ENCODE measurements at places on chromosomes 2 and 18.

DNA sequence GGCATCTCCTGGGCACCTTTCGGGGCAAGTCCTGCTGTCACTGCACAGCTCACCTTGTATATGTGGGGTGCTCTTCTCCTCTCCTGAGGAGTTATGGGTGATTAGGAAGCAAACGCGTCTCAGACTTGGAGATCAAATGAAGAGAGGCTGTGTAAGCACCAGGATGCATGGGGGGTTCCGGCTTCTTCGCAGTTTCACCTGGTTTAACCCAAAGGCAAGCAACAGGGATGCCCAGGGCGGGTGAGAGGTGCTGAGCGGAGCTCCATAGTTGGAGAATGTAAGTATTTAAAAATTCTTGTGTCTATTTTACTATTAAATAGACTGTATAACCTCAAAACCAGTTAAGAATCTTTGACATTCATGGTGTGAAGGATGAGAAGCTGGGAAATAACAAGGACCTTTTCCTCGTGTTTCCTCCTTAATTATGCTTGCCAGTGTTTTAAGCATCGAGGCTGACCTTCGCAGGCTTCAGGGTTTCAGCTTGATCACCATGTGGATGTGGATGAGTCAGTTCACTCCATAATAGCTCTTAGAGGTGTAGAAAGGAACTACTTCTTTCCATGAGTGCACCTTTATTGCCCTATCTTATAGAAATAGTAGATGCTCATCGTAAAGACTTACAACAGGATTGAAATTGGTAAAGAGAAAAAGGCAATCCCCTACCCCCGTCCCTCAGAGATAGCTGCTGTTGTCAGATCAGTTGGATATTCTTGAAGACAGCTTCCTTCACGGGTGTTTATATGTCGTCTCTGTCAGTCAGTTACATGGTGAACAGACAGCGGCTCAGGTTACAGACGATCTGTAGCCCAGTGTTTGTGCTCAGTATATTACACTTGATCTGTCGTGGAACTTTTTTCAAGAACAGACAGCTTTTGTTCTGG is 201.1 kb downstream of the AGAP1 start:
- DNase-seq, result no peak

- no peak for DNase-seq
Measured at GRCh38 chr2:182444806-182445205, 18.0 kb upstream of the PDE1A start.

DNA sequence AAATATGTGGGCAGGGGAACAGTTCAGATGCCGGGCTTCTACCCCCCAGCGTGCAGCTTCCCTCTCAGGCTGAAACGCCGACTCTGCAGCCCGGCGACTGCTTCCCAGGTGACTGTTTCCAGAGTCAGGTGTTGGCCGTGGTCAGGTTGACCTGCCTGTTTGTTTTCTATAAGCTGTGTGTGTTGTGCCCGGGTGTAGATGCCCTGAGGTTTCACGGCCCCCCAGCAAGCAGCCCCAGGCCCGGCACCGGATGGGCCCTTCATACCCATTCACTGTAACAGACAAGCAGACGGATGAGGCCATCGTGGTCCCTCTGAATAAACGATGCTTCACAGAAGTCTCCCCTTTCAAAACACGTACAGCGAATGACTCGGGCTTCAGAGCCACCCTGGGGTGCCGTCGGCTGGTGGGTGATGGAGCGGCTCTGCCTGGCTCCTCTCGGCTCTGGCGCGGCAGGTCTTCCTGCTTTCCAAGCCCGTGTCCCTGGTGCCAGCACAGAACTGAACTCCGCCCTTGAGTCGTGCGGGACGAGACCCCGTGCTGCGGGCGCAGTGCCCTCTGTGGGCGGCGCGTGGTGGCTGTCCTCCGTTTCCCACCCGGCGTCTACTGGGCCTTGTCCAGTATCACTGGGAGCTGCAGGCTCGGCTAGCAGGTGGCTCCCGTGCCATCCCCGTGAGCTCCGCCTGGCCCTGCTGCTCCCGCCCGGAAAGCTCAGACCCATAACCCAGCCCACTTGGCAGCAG is 15.0 kb upstream of the KCNG2 start:
- DNase-seq, result no peak

DNA sequence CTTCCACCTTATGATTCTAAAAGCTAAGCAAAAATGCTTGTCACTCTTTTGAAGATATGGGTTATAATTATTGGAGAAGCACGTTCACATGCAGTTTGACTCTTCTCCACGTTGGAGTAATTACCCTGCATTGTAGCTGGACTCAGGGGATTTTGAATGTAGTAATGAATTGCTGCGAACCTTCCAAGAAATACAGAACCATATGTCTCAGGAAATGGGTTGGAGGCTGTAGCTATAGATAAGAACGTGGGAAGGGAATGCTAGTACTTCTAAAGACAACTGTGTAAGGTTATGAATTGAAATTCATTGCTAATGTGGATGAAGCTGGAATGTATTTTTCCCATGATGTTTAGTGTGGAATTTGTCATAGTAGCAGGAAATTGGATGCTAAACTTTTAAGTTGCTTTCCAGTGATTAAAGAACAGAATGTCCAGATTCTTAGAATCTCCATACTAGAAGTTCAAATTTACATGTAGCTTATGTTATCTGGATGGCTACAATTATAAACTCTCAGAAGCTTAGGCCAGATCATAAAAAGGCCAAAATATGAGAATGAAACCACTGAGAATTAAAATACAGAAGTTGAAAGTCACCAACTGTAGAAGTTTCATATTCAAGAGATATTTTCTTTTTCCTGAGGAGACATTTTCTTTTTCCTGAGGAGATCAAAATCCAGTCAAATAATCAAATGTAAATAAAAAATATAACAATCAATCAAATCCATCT is 27.3 kb upstream of the SPOPL start:
- DNase-seq, result no peak

GRCh38 chr2:234960175-234961088 is 8.6 kb downstream of the SH3BP4 start:
- DNase-seq, result no peak

DNA sequence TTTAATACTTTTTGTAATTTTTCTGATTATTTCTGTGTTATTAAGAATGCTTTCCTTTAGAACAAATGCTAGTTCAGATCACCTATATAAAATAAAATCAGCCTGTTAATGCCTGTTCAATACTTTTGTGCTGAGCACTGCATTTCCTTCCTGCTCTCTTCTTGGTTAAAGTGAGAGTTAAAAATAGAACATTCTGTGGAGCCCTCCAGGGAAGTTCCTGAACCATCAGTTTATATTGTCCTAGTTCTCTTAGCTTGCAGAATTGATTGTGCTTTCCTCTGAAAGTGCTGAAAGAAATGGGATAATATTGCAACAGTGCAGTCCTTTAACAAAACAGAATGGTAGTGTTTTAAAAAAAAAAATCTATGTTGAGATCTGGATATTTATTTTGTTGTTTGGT is 74.6 kb upstream of the UBXN4 start:
- DNase-seq, result no peak

- no peak for DNase-seq
Measured at GRCh38 chr2:238235331-238235732, 4.5 kb downstream of the HES6 start.

- no peak for DNase-seq
Measured at GRCh38 chr18:63907664-63908063, at the start of gene SERPINB10. SERPINB10 (plus strand) TSS chr18:63907958; CDS start chr18:63915511, 7,553 bp downstream.

GRCh38 chr2:62550461-62550860 is 44.5 kb upstream of the TMEM17 start:
- DNase-seq, result no peak

- DNase-seq, result no peak
Measured at GRCh38 chr2:216110620-216111019, 1.5 kb downstream of the XRCC5 start.

DNA sequence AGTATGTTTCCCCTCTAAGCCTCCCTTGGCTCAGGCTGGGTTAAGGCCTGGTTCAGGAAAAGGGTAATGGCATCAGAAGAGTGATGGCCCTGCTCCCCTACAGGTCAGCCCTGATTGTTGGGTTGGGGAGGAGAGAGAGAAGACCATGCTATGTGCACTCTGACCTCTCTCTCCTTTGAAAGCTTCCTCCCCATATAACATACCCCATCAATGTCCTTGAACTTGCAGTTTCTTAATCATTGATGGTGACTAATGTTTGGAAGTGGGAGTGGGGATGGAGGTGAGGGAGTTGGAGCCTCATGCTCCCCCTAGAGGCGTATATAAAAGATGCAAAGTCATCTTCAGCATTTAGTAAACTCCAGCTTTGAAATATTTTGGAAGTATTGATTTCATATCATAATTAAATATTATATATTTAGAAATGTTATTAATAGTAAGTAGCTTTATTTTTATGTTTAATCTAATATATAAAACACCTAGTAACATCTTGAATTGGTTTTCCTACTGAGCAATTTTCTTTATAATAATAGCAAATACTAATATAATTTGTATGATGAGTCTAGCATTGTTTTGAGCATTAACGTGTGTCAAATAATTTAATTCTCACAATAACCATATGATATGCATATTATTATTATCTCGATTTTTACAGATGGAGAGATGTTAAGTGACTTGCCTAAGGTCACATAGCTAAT is 8.8 kb downstream of the PLCL1 start:
- no peak for DNase-seq

- no peak for DNase-seq
Measured at GRCh38 chr2:168559187-168559586, 103.1 kb downstream of the CERS6 start.

DNA sequence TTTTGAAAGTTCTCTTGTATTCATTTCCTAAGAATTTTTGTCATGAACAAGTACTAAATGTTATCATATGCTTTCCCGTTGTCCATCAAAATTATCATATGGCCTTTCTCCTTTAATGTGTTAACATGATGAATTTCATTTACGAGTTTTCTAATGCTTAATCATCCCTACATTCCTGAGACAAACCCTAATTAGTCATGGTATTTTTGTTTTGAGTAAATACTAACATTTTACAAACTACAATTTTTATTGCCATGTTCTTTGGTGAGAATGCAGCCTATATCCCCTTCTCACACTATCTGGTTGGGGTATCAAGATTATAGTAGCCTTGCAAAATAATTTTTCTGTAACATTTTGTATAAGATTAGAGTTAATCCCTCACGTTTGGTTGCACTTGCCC is 14.5 kb downstream of the SMAD2 start:
- DNase-seq, result no peak

GRCh38 chr18:44536046-44536445 is 144.6 kb upstream of the SETBP1 start:
- no peak for DNase-seq

GRCh38 chr2:201908901-201909300 is 102.6 kb downstream of the CDK15 start:
- DNase-seq, result no peak

DNA sequence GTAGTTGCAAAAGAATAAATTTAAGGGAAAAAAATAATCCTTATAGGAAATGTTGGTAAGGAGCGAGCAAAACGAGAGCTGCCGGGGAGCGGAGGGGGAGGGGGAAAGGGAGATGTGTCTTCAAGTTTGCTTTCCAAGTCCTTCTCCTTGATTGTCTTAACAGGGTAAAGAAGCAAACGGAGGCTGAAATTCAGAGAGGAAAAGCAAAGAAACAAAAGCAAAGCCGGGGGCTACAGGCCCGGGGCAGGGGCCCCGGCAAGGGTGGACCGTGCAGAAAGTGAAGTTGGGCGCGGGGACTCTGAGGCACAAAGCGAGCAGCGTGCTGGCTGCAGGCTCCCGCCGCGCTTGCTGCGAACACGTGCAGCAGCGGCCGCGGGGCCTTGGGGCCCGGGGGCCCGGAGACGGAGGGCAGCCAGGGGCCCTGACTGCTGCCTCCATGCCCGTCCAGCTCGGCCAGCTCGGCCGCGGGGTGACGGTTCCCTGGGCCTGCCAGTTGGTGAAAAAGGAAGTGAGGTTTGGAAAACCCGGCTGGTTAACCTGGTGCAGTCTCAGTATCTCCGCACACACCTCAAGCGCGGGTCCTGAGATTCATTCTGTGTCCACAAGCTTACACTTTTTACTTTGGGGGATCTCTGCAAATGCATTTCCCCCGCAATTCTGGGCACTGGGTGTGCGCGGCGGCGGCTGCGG is 4.1 kb downstream of the BCL11A start:
- no peak for DNase-seq

- DNase-seq, result no peak
Measured at GRCh38 chr2:1736045-1736444, 8.3 kb downstream of the PXDN start.

DNA sequence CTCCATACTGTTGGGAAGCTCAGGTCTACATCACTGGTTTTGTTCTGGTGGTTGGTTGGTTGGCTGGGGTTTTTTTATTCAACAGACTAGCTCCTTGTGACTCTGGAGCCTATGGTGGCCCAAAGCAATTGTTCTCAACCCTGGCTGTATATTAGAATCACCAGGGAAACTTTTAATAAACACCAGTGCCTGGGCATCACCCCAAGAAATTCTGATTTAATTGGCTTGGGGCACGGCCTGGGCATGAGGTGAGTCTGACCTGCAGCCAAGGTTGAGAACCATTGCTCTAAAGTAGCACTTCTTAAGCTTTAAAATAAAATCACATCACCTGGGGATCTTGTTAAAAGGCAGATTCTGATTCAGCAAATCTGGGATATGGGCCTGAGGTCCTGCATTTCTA is 184.1 kb downstream of the C1D start:
- DNase-seq, result no peak

GRCh38 chr2:201938156-201938775 is 95.4 kb upstream of the FZD7 start:
- DNase-seq, result no peak

DNA sequence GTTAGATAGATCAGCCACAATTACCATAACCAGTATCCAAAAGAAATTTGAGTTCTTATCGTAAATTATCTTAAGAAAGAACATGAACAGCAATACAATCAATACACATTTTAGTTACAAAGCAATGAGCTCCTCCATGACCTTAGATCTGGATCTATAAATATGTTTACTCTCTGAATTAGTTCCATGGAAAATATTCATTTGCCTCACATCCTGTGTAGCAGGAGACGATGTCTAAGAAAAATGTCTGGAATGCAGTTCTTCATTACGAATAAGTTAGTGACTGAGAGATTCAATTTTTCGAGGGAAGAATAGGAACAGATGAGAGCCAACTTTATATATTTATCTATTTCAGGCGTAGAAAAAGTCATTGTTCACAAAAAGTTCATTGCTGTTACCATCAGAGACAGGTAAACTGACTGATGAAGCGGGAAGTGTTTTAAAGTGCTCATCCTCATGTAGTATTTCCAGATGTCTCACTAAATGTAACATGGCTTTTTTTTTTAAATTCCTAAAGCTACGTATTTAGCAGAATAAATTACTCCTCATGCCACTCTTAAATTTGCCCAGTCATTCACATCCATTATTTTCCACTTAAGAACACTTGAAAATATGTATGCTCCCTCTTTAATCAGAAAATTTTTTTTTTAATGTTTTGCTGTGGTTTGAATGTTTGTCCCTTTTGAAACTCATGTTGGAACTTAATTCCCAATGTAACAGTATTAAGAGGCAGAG is 106.5 kb upstream of the SCN1A start:
- no peak for DNase-seq

Data from activated T-helper 1 cell treated with Interleukin-2 at 50 U/mL for 16 hours (primary cell).